ENCODE measurements at places on chromosomes 1 and 21.
A peak's percentile ranks its signal among the peaks of the same experiment; 100 is the strongest.

- no peak for DNase-seq
Observed at GRCh38 chr1:223304931-223305330, 59.0 kb downstream of the SUSD4 start.

- no peak for DNase-seq
Observed at GRCh38 chr21:25563361-25564116, 43.7 kb downstream of the MRPL39 start.

- no peak for DNase-seq
Observed at GRCh38 chr1:3908886-3909517, 8.9 kb upstream of the C1orf174 start.

GRCh38 chr1:31576743-31577455 is 584 bp downstream of the TINAGL1 start:
- DNase-seq = no peak

DNA sequence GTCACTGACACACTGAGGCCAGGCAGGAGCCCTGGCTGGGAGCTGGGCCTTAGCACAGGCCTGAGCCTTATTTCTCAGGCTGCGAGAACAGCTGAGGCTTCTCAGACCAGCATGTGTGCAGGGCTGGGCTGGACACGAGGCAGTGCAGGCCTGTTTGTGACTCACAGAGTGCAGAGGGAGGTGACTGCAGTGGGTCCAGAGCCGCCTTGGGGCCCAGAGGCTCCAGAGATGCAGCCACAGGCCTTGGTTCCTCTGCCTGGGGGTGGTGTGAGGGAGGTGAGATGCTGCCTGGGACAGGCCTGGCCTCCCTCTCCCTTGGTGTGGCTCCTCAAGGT is 61.2 kb upstream of the ETV3 start:
- no peak for DNase-seq

DNA sequence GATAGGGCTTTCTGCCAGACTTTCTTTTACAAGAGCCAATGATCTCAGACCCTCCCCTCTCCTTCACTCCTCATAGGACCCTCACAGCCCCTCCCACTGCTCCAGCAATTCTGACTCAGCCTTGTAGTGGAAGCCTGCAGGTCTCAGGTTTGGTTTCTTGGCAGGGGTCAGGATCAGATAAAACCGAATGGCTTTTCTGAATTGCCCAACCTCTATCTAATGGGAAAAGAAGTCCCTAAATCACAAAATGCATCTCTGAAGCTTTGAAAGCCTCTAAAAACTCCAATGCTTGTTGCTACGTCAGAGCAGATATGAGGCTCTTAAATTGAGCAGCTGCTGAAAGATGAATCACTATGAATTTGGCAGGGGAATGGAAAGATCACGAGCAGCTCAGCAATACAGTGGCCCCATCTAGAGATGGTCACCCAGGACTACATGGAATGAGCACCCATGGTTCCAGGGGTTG is 74.5 kb downstream of the NID1 start:
- DNase-seq = no peak

DNA sequence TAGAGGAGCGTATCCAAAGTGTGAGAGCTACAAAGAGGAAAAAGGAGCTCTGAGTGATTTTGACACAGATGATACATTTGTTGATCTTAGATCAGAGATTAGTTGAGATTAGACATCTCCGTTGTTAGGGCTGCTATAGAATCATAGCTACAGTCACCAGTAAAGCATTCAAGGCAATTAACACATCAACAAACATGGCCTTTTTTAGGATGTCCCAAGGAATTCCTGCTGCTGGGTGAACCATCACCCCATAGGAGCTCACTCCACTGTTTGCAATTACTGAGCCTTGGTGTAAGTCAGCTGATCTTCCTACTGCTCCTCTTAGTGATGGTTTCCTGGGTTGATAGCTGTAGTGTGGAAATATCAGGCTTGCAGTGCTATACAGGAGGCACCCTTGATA is 6.7 kb upstream of the RSRP1 start:
- no peak for DNase-seq

- DNase-seq = no peak
Observed at GRCh38 chr1:92921031-92922023, 39.9 kb downstream of the DIPK1A start.

DNA sequence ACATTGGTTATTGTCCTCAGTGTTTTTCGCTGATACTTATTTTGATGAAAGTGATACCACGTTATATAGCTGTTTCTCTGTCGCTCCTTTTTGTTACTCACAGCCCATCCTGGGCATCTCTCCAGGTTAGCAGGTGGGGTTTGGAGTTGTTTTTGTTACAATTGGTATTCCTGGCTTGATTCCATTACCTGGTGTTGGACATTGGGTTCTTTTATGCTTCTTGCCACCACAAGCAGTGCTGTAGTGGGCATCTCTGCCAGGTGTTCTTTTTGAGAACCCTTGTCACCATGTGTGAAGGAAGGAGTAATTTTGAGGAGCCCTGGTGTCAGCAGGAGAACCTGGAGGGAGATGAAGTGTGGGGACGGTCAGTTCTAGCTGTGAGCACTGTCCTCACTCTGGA is 47.5 kb upstream of the PWP2 start:
- DNase-seq = no peak

DNA sequence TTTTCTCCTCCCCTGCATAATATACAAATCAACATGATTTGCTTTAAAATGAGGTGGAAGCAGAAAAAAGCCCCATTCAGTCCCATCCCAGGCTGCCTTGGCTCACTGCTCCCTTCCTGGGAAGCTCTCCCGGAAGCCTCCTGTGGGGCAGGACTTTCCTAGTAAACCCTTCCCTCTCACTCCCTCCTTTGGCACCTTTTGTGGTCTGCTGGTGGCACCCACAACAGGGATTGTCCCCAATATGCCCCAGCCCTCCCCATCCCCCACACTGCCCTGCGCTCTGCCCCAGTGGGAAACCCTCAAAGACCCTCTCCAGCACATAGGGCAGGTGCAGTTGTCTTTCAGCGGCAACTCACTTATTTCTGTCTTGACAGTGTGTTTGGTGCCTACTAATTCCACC is 1.8 kb upstream of the TMPRSS2 start:
- DNase-seq = no peak

GRCh38 chr1:101420406-101420805 is 183.6 kb downstream of the S1PR1 start:
- no peak for DNase-seq

- DNase-seq = no peak
Observed at GRCh38 chr21:17631195-17631594, 18.5 kb upstream of the BTG3 start.

GRCh38 chr1:51154776-51155175 is 52.7 kb downstream of the C1orf185 start:
- no peak for DNase-seq

- DNase-seq = no peak
Observed at GRCh38 chr1:239268007-239268406, 118.4 kb upstream of the CHRM3 start.

GRCh38 chr1:45619149-45619921 is 4.5 kb downstream of the CCDC17 start:
- no peak for DNase-seq

- DNase-seq = peak; percentile 51
Observed at GRCh38 chr1:40476924-40477677, at the start of gene ZFP69. Gene ZFP69 (plus strand): TSS chr1:40477290. CDS start chr1:40479362, 2,072 bp downstream.

- DNase-seq = no peak
Observed at GRCh38 chr21:43919871-43920801, 55.1 kb downstream of the AGPAT3 start.

Measured in activated CD4-positive, alpha-beta T cell treated with anti-CD3 and anti-CD28 coated beads for 24 hours (primary cell).